Left ventricle myocardium superior (tissue), 1 donor: ENCODE measurements at places on chromosomes 2 and 18.

DNA sequence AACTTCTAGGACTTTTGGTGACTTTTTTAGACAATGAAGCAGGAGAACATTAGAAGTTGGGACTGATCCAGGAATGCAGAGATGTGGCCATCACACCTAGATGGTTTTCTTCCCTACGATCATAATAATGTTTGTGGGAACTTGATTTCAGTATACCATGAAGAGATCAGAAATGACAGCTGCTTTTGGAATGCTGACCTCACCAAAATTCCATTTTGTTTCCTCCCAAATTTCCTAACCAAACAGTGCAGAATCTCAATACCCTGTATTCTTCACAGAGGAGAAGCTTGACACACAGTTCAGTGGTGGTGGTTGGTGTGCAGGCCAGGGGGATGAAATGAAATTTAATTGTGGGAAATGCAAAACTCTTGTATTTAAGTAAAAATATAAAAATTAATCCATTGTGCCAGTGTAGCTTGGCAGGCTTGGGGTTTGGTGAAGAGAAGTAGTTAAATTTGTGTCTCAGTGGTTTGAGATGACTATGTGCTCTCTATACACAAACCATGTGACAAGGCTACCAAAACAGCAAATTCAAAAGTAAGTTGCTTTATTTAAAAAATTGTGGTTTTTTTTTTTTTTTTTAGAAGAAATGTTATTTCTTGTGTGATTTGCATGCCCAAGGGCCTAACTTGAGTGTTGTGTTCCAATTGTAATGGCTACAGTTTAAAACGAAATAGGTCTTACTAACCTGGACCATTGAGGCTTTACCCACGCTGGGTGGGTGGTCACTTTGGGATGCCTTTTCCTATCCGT, 252.4 kb downstream of the LPIN1 start:
- DNase-seq = no peak

- no peak for DNase-seq
These were observed 235.5 kb upstream of the SIX3 start for GRCh38 chr2:44705876-44706480.

DNA sequence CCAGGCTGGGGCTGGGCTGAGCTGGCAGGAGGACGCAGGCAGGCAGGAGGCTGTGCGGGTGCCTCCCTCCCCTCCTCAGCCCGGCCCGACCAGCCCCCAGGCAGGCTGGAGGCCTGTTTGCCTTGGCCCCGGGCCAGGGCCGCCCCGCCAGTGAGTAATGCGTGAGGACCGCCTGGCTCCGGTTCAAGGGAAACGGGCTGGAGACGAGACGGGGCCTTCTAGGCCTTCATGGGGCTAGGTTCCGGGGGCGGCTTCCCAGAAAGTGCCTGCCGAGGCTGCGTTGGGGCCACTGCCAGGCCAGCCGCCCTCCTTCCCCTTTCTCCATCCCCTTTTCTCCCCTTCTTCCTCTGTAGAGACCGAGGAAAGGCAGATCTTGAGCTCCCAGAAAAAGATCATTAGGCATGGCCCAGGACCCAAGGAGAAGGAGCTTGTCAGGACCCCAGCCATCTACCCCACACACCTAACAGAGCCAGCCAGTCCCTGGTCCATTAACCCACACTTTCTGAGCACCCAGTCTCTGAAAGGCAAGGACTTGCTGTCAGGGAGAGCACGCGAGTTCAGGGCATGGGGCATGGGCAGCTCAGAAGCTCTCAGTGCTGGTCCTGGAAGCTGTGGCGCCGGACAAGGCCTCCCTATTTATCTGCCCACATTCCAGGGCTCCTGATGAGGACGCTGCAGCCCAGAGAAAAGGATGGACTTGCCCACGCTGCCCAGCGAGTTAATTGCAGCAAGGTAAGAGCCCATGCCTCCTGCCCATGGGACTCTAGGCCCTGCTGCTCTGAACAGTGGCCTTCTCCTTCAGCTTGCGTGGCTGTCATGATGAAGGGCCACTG, 48.5 kb downstream of the SMAD7 start:
- DNase-seq = peak; percentile 91

GRCh38 chr2:132979339-132980093, 309.5 kb upstream of the LYPD1 start:
- DNase-seq = no peak

DNA sequence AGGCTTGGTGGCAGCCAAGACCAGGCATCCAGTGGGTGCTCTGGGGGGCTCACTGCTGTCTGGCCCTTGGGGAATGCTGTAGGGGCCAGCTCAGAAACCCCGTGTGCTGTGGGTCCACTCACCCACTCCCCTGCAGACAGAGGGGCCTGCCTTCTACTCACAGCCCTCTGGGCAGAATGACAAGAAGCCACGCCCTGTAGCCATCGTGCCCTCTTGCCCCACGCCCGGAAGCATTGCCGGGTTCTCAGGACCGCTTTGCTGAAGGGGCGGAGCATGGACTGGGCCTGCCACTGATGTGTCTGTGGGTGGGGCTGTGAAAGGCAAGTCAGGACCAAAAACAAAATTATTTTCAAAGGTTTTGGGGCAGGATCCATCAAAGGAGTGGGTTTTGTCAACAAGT, 27.8 kb downstream of the GLI2 start:
- peak; percentile 41 for DNase-seq

GRCh38 chr18:32759611-32760167, 13.1 kb downstream of the KLHL14 start:
- DNase-seq = no peak

GRCh38 chr18:62838475-62839098, 123.2 kb downstream of the PHLPP1 start:
- no peak for DNase-seq

- no peak for DNase-seq
These were observed 72.0 kb downstream of the DNER start for GRCh38 chr2:229642371-229642770.

DNA sequence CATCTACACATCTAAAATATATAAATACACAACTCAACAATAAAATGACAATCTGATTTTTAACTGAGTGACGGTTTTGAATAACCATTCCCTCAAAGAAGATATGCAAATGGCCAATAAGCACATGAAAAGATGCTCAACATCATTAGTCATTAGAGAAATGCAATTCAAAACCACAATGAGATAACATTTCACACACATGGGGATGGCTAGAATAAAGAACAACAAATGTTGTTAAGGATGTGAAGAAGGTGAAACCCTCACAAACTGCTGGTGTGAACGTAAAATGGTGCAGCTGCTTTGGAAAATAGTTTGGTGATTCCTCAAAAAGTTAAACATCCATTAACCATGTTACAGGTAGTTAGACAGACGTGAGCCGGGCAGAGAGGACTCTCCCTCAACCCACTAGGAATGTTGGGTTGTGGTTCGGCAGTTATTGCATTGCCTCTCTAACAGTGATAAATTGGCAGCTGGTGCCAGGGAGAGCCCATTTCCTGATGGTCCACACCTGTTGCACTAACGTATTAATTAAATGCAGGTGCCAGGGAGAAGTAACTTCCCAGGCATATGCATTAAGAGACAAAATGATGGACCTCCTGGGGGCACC, 22.3 kb upstream of the DUSP2 start:
- DNase-seq = no peak

GRCh38 chr2:19607400-19607799, 249.0 kb upstream of the OSR1 start:
- no peak for DNase-seq

DNA sequence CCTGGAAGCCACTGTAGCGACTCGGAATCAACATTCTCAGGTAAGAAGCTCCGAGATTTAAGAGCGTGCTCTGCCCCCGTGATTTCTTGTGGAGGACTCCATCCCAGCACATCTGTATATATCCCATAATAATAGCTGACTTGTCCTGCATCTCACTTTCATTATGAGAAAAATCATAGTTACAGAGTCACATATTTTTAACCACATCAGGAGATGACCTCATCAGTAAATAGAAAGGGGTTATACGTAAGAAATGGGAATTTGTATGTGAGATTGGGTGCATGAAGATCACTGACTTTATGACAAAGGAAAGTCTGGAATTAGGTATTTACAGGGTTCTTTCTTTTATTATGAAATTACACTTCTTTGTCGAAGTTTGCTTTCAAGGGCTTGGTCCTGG, 16.4 kb upstream of the TMEM18 start:
- DNase-seq = no peak
